ENCODE measurements at places on chromosomes 3 and 15.
A peak's percentile ranks its signal among the peaks of the same experiment; 100 is the strongest.

GRCh38 chr3:146772211-146772743 lies 167.1 kb upstream of the PLSCR5 start:
- DNase-seq: no peak

DNA sequence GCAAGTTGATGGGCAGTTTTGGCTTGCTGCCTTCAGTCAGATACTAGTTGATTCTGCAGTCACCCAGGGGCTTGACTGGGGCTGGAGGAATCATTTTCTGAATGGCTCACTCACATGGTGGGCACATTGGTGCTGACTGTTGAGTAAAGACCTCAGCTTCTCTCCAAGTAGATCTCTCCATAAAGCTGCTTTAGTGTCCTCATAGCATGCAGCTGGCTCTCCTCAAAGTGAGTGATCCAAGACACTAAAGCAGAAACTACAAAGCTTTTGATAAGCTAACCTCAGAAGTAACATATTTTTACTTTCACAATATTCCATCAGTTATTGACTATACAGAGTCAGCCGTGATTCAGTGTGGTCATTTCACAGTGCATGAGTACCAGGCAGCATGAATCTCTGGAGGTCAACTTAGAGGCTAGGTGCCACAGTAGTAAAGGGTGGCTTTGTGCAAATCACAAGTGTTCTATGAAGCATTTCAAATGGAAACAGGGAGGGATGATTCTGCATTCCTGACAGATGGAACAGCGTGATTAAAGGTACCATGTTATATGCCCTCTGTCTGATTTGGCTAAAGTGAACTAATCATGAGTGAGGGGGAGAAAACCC lies 24.3 kb upstream of the ATP8B4 start:
- DNase-seq: no peak

GRCh38 chr3:22475665-22476240 lies 724.7 kb upstream of the ZNF385D start:
- DNase-seq: no peak

DNA sequence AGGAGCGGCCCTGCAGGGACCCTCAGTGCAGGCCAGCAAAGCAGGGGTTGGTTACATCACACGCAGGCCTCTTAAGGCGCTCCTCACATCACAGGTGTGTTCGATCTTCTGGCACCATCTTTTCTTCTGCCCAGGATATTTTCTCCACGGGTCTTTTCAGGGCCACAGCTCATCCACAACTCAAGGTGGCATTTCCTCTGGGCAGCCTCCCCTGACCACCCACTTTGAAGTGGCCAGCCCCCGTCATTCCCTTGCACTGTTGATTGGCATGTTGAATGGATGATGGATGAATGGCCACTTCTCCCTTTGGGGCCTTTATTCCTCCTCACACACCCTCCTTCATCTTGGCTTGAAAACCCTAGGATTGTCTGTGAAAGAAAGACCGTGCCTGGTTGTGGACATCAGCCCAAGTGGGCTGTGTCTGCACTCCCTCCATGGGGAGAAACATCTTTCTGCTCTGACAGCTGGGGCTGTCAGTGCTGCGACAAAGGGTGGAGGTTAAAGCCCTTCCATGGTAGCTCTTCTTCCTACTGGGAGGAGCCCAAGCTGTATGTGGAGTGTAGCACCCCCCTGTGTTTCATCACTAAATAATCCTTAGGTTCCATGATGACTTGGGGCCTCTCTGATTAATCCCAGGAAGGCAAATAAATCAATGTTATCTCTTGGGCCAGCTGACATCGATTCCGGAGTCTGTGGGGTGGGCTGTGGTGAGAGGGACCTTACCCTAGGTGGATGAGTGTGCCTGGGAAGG lies 102.5 kb downstream of the EPHB1 start:
- no peak for DNase-seq

DNA sequence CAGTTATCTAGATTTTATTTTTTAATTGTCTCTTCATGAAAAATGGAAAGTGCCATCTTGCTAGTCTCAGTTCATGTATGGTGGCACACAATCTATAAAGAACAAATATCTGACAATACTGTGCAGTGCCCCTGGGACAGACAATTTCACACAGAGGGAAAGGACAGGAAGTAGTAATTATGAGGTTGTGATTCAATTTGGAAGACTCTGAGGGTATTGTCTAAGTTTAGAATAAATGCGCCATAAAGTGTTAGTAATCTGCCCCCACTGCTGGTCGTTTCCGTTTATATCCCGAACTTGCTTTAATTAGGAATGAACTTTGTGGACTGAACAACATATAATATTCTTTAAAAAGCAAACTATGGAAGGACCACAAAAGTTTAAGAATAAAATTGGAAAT lies 196.4 kb upstream of the SLC24A5 start:
- DNase-seq: no peak

DNA sequence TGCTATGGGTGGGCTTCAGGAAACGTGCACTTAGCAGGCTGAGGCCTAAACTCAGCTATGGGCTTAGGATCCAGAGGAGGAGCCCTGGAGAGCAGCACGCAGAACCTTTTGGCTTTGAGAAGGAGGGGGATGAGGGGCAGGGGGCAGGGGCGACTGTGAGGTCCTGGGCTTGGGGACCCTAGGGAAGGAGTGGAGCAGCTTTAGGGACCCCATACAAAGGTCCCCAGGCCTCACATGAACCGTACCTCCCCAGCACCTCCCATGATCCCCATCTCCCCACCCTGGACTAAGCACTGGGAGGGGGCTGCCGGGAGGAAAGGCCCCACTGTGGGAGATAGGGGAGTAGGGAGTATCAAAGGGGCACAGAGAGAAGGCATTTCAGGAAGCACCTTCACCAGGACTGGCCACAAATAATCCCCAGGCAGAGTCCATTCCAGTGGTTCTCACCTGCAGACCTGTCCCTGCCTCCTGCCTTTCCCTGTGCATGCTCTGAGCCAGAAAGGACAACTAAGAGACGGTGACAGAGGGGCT lies 62.0 kb upstream of the KLF13 start:
- no peak for DNase-seq

DNA sequence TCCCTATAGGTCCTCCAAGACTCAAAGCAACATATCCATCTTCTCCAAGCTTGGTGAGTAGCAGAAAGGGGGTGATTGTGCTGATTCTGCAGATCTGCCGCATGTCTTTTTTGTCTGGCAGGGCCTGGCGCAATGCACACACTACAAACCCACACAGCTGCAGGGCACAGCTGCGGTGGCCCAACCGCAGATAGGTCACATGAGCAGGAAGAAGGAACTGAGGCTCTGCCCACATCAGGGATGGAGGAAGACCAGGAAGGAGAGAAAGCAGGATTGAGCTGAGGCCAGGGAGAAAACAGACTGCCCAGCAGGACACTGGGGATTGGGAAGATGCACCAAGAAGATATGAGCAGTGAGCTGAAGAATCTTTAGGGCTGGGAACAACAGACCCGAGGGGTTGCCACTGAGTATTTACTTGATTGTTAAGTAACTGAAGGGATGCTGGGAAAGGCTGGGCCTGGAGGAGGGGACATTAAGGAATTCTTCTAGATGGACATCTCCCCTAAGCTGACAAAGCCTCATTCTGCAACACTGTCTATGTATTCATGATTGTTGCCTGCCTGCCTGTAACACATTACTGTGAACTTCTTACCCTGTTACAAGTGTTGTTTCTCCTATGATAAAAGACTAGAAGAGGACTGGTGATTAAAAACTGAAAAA lies 126.7 kb downstream of the MYLK start:
- peak; percentile 85 for DNase-seq

- no peak for DNase-seq
Observed at GRCh38 chr3:14147066-14147435, 22.2 kb downstream of the TMEM43 start.

DNA sequence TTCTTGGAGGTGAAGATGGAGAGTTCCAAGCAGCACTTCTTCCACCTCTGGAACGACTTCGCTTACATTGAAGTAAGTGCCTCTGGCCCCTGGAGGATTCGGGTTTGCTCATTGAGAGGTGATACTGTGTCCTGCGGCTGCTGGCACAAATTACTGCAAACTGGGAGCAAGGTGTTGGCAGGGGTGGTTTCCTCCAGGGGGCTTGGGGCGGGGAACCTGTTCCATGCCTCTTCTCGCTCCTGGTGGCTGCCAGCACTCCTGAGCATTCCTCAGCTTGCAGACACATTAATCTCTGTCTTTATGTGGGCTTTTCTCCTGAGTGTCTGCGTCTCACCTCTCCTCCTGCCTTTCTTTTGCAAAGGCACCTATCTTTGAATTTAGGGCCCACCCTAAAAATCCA lies 47.4 kb downstream of the MESD start:
- DNase-seq: no peak

DNA sequence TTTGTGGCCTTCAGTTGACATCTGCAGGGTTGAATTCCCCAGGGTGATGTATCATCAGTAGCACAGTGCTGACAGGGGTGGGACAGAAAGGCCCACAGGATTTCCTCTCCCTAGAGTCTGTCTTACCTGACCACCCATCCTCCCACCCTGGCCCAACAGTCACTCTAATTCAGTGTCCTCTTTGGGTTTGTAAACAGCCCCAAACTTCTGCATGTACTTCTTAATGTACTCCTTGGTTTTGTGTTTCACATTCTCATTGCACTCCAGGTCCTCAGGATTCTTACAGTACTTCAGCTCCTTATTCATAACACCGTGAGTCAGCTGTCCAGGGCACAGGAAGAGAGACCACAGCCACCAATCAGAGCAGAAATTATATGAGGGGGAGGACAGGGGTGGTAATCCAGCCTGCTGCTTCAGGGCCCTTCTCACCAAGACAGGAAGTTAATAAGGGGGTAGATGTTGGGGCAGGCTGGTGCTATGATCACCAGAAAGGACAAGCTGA lies 37.5 kb downstream of the NBEAL2 start:
- DNase-seq: peak; percentile 90

Data from EH (cell line).